Mesothelial cell of epicardium (in vitro differentiated cells): ENCODE measurements at places on chromosomes 1 and 21.

DNA sequence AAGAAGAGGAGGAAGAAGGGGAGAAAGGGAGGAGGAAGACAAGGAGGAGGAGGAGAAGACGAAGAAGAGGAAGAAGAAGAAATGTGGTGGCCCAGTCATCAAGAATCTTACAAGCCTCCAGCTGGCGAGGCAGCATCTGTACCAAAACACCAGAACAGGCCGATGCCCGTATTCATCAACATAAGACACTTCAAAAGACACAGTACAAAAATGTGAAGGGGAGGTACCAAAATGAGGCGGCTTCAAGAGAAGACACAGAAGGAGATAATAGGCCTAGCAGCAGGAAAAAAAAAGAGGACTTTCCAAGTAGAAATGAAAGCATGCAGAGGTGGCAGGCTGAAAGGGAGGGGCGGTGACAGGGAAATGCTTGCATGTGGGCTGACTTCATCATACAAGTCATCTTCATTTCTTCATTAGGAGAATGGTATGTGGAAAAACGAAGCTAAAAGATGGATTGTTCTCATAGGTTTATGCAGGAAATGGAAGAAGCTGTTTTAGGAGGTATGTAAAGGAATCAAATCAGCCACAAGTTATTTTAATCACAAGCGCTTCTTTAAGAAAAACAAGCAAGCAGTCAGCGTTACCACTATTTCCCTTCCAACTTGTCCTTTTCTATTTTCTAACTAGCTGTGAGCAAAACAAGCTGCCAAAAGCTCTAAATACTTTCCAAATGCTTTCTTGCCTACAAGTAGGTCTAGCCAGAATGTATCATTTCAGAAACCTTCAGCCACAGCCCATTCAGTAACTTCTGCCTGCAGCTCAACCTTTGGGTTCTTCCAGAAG is 192.3 kb downstream of the SLC45A1 start:
- peaks cover 22% of the 10 kb centered on the region for H3K4me1 ChIP-seq
- peak; percentile 48 for DNase-seq
- no peaks in the 10 kb centered on the region for H3K27me3 ChIP-seq
- peak overlapping the region; percentile 6 for H3K4me3 ChIP-seq
- peaks cover 14% of the 10 kb centered on the region for H3K36me3 ChIP-seq
- H3K27ac ChIP-seq, result peak overlapping the region; percentile 87

GRCh38 chr1:151475175-151475574 is 15.9 kb upstream of the POGZ start:
- no peak for DNase-seq
- peaks cover 21% of the 10 kb centered on the region for H3K4me1 ChIP-seq
- H3K4me3 ChIP-seq, result no peak overlapping the region

- H3K27me3 ChIP-seq, result peaks cover 10% of the 10 kb centered on the region
- H3K27ac ChIP-seq, result no peak overlapping the region
- DNase-seq, result no peak
- no peaks in the 10 kb centered on the region for H3K36me3 ChIP-seq
- no peaks in the 10 kb centered on the region for H3K4me1 ChIP-seq
Observed at GRCh38 chr1:95323123-95323522, 89.1 kb downstream of the RWDD3 start.

GRCh38 chr1:197967066-197967465 is 49.9 kb downstream of the LHX9 start:
- no peaks in the 10 kb centered on the region for H3K27me3 ChIP-seq
- peak overlapping the region; percentile 76 for H3K27ac ChIP-seq
- H3K4me3 ChIP-seq, result no peak overlapping the region

GRCh38 chr1:176826265-176826664 is 338.2 kb downstream of the ASTN1 start:
- H3K27ac ChIP-seq, result no peak overlapping the region
- no peak for DNase-seq
- peaks cover 12% of the 10 kb centered on the region for H3K4me1 ChIP-seq
- H3K4me3 ChIP-seq, result no peak overlapping the region

DNA sequence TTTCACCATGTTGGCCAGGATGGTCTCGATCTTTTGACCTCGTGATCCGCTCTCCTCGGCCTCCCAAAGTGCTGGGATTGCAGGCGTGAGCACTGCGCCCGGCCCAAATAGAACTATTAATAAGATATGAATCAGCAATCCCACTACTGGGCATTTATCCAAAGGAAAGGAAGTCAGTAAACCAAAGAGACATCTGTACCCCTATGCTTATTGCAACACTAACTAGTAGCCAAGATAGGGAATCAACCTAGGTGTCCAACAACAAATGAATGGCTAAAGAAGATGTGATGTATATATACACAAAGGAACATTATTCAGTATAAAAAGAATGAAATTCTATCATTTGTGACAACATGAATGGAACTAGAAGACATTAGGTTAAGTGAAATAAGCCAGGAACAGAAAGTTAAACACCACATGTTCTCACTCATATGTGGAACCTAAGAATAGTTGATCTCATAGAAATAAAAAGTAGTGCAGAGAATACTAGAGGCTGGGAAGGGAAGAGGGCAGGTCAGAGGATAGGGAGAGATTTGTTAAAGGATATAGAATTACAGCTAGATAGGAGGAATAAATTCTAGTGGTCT is 48.8 kb downstream of the XPR1 start:
- no peak for DNase-seq
- H3K27ac ChIP-seq, result no peak overlapping the region
- no peaks in the 10 kb centered on the region for H3K27me3 ChIP-seq
- no peak overlapping the region for H3K4me3 ChIP-seq
